ENCODE measurements at places on chromosomes 7 and 10.

DNA sequence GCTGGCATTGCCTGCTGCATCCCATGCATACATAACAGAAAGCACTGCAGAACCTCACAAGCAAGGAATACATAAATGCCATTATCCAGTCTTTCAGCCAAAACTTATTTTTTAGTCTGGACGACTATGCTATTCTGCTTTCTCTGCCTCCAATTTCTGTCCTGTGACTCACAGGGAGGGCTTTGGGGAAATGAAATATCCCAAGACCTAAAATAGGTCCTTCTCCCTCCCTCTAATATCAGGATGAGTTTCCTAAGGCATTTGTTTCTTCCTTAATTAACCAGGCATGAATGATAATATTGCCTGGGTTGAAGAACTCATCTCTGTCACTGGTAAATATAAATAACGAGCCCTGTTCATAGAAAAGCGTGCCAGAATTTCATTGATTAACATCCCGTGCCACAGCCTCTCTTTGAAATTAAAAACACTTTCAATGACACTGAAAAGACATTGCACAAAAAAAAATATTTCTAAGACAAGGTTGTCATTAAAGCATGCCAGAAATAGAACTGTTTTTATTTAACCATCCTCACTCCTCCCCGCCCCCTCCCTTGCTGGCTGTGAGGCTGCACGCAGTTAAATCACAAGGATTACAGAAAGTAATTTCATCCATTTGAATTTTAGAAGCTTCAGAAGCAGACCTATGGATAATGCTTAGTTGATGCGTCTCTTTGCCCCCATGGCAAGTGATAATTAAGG lies 103.0 kb upstream of the ANKRD1 start:
- no peak for DNase-seq

DNA sequence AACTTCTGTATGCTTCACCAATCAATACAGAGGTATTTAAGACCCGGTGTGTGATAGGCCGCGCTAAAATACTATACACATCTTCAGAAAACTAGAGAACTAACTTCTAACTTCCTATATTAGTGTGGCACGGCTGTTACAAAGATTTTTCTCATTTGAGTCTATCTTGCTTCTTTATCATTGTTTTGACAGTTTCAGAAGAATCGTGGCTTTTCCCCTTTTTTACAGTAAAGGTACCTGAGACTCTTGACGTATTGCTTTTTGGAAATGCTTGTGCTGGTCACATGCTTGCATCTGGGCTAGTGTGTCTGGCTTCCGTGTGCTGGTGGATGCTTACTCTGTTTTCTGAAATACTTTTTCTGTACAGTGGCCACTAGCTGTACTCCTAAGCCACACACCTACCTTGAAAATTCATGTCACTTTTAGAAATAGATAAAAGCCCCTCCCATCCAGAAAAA lies 12.7 kb downstream of the IKZF1 start:
- DNase-seq = no peak

GRCh38 chr7:105705427-105705826 lies 124.1 kb upstream of the EFCAB10 start:
- DNase-seq = no peak

- no peak for DNase-seq
Observed at GRCh38 chr10:13087986-13088618, 11.9 kb upstream of the OPTN start.

- no peak for DNase-seq
Observed at GRCh38 chr10:56823849-56824248, 462.8 kb upstream of the ZWINT start.

DNA sequence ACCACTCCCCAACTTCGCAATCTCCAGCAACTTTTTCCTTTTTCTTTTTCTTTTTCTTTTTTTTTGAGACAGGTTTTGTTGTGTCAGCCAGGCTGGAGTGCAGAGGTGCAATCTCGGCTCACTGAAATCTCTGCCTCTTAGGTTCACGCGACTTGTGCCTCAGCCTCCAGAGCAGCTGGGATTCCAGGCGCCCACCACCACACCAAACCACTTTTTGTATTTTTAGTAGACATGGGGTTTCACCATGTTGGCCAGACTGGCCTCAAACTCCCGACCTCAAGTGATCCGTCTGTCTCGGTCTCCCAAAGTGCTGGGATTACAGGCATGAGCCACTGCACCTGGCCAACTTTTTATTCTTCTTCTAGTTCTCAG lies 55.0 kb downstream of the KIAA1549 start:
- DNase-seq = no peak
